ENCODE measurements at places on chromosomes 5 and 9.
A peak's percentile ranks its signal among the peaks of the same experiment; 100 is the strongest.

- no peak for DNase-seq
Observed at GRCh38 chr5:43664501-43665040, 61.6 kb downstream of the NNT start.

- DNase-seq, result no peak
Observed at GRCh38 chr5:6805841-6806240, 92.6 kb downstream of the TENT4A start.

DNA sequence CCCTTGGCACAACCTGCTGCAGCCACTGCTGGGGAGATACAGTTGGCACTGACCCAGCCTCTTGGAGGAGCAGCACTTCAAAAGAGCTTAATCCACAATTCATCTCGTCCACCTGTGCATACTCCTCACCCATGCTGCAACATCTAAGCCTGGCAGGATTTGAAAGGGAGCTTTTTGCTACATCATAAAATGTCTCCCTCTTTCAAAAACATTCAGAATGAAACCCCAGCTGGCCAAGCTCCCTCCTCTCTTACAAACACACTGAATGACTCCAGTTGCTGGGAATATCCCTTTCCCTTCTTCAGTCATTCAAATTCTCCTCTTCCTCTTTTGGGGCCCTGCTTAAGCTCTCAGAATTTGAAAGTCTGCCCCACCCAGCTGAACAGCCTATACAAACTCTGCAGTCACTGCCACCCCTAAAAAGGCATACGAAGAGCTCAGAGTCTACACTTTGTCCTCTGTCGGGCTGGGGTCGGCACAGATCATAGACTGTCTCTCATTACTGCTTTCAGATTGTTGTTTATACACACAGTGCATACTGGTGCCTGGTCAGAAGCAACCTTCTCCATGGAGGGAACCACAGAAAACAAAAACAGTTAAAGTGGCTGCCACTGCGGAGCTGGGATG is 8.8 kb upstream of the C5orf15 start:
- no peak for DNase-seq

- DNase-seq, result no peak
Observed at GRCh38 chr9:124664143-124664542, 107.0 kb downstream of the NR6A1 start.

- DNase-seq, result no peak
Observed at GRCh38 chr9:113632776-113633590, 169.5 kb downstream of the RGS3 start.

DNA sequence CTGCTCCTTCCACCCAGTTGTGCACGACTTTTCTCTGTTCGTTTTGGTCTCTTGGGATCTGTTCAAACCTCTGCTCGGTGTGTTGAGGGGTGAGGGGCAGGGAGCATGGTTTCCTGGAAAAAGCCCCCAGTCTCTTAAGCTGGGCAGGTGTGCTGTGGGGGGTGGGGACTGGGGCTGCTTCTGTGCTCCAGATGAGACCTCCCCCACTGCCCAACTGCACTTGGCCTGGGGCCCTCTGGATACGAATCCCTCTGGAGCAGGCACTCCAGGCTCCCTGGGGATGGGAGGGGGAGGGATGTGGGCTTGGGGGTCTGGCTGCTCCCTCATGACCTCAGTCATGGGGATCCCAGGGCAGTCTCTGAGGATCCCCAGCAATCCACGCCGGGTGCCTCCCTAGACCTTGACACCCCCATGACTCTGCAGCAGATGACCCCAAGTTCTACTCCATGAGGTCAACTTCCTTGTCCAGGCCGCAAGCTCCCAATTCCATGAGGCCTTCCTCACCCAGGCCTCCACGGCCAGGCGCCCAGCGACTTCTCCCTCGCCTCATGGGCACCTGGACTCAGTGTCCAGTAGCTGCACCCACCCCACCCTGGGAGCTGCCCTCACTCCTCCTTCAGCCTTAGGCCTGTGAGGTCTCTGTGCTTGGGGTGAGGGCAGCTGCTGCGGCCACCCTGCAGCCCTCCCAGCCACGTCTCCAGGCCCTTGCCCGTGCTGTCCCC is 5.9 kb upstream of the AHRR start:
- no peak for DNase-seq

DNA sequence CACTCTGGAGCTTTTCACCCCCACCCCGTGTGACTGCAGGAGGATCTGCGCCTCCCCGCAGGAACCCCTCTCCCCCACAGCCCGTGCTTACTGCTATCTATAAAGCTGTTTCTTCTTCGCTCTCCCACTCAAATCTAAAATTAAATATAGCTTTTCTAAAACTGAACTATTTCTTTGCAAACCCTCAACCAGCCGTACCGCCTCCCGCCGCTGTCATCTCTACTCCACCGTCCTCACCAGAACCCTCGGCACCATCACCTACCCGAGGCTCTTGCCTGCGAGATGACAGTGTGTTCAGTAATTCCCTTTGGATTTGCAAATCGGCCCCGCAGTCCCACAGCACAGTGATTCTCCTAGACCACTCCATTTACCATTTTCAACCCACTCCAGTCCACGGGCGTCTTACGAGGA is 13.6 kb downstream of the LPCAT1 start:
- DNase-seq, result no peak

DNA sequence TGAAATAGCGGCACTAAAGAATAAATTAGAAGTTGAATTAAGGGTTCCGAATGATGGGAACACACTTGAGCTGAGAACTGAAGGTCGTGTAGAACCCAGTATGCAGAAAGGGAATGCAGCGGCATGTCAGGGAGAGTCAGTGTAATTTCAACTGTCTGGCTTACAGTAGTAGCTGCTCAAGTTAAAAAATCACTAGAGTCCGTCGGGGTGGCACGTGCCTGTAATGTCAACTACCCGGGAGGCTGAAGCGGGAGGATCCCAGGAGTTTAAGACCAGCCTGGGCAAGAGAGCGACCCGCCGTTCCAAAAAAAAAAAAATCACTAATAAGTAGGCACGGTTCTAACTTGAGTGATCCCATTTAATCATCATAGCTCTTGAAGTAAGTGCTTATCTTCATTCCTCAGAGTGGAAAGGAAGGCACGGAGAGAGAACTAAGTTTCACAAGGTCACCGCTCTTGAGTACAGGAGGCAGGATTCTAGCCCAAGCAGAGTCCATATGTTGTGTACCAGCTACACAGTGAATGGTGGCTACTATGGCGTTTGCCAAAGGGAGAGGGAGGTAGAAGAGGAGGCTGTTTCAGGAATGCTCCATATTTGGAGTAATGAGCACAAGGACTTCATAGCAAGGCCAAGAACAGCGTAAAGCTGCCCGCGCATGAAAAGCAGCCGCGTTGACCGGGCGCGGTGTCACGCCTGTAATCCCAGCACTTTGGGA is 831 bp downstream of the RMRP start:
- DNase-seq, result no peak

DNA sequence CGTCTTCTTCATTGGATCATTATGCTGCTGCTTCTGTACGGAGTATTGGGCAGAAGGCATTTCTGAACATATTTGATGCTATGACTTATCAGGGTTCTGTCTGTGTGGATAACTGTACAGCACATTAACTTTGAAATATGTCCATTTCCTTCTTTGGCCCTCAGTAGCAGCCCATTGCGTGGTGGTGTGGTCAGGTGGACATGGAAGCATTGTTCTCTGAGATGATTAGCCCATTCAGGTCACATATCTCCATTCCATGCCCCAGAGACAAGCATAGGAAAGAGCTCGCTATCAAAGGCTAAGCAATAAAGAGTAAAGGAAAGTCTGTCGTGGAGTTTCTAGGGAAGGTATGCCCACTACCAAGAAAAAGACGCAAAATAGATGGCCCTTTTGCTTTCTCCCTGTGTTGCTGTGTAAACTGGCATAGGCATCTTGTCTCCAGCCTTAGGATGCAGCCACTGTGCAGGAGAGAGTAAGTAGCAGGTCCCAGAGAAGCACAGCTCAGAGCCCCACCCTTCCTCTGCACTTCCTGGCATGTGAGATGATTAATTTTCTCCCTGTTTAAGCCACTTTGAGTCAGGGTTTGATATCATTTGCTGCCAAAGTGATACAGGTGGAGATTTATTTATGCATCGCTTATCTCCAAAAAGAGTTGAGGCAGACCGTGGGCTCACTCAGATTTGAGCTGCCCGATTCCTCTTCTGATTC is 221.9 kb downstream of the PDZD2 start:
- no peak for DNase-seq

DNA sequence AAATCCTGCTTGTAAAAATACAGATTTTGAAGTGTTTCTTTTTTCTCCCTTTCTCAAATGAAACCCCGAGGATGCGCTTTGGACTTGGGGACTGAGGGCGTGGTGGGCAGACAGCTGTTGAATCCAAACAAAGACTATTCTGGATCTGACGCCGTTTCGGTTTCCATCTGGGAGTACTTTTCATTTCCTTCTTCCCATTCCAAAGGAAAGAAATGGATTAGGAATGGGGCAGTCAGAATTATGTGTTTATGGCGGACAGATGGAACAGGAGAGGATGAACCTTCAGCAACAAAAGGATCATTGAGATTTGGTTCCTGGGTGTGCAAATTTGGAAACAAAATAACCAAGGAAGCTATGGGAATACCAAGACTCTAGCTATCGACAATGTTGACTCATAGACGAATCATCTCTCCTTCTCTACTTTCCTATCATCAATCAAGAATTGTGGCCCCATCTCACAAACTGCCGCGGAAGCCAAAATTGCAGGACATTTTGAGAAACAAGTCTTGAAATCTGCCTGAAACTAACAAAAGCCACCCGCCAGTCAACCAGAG is 300.6 kb downstream of the PARP8 start:
- no peak for DNase-seq

DNA sequence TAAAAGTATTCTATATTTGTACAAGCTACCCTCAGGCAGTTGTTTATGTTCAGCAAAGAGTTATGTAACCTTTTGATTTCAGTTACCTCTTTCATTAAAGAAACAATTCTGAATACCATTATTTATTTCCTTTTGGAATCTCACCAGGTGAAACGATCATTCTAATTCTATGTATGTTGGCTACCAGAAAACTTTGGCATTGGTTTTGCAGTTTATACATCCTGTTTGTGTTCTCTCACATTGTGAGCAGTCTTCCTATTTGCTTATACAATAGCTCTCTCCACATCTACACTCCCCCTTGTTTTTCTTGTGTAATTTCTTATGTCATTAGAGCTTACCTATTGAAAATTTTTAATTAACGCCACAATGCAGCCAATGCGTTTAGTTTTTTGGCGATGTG is 276.0 kb upstream of the MPDZ start:
- no peak for DNase-seq

GRCh38 chr9:110842169-110842568 is 173.6 kb downstream of the MUSK start:
- DNase-seq, result no peak

DNA sequence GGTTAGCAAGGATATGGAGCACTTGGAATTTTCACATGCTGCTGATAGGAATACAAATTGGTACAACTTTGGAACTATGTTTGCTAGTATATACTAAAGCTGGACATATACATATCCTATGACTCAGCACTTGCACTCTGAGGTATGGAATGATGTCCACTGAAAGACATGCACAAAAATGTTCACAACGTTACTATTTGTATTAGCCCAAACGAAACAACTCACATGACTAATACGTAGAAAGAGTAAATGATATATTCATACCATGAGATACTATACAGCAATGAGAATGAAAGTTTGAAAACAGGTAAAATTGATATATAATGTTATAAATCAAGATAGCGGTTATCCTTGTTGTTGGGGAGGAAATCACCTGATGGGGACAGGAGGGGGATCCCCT is 45.5 kb upstream of the CDC42SE2 start:
- DNase-seq, result no peak

- DNase-seq, result peak; percentile 24
Observed at GRCh38 chr5:77379558-77380061, 112.5 kb downstream of the WDR41 start.
